ENCODE measurements at places on chromosomes 2 and 18.

DNA sequence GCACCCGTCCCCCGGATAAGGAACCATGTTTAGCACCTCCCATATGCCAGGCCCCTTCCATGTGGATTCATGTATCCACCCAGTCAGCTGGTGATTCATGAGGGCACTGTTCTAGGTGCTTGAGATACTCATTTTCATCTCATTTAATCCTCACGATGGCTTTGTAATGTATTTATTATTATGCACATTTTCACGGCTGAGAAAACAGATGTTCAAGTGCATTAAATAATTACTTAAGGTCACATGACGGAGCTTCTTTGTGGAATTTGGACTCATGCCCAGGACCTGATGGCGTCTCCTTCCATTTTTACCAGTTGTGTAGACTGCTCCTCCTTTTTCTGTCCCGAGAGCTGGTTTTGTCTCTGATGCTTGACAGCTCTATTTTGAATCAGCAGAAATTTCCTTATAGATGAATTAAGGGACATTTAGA lies 72.2 kb upstream of the RBM44 start:
- no peak for DNase-seq

DNA sequence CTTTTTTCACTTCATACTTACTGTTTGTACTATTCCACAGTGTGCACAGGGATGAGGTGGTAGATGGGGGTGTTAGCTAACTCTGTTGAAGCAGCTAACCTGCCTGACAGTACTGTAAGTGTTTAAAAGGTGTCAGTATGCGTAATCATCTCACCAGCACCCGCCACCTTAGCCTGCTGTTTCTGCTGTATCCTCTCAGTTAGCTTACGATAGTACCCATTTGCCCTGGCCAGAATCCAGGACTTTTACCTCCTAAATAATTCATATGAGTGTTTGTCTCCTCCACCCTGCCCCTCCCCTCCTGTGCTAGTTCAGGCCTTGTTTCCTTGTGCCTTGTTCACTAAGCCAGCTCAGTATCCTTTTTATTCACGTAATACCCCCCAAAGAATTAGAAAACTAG lies 34.2 kb downstream of the TRAPPC12 start:
- DNase-seq, result no peak

- DNase-seq, result no peak
These were observed 10.1 kb downstream of the RND3 start for GRCh38 chr2:150477347-150477746.

DNA sequence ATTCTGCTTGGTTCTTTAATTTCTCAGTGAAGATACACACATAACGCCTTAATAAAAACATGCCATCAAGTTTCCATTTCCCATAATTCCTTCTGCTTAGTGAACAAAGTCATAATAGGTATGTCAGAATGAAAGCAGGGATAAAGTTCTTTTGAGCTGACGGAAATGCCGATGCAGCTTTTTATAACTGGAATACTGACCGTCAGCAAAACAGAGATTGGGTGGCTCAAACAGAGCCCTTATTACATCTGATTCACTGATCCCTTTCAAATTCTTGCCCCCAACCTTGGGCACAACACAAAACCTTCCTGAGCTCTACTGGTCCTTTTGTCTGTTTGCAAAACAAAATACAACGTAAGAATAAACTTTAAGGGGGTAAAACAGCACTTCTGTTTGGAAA lies 140.4 kb downstream of the CDH2 start:
- DNase-seq, result no peak

Measured in stimulated activated naive CD8-positive, alpha-beta T cell treated with anti-CD3 and anti-CD28 coated beads, Interleukin-15, amount 100 ng/mL, for 72 hours (primary cell).